ENCODE measurements at places on chromosomes 3 and 15.

DNA sequence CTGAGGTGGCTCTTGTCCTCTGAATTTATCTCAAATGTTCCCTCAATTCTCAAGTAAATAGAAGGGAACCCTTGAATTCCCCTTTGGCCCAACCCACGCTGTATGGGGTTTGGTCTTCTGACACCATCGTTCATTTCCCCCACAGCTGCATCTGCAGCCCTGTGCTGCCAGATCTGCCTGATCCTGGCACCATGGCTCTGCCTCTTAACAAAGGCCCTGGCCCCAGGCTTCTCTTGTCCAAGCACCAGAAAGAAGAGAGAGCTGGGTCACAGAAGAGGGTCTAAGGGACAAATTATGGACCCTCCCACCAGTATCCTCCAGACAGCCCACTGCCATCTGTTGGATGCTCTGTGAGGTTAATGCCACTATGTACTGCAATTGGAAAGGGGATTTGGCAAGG is 1.8 kb downstream of the MAP1A start:
- DNase-seq, result no peak

GRCh38 chr3:51221959-51222358 is 163.1 kb upstream of the MANF start:
- no peak for DNase-seq

- no peak for DNase-seq
Measured at GRCh38 chr15:62464705-62465104, 299.6 kb upstream of the C2CD4B start.

GRCh38 chr3:69306239-69307185 is 79.4 kb downstream of the FRMD4B start:
- DNase-seq, result peak; percentile 45

- no peak for DNase-seq
Measured at GRCh38 chr3:147618691-147619090, 209.5 kb downstream of the ZIC1 start.

DNA sequence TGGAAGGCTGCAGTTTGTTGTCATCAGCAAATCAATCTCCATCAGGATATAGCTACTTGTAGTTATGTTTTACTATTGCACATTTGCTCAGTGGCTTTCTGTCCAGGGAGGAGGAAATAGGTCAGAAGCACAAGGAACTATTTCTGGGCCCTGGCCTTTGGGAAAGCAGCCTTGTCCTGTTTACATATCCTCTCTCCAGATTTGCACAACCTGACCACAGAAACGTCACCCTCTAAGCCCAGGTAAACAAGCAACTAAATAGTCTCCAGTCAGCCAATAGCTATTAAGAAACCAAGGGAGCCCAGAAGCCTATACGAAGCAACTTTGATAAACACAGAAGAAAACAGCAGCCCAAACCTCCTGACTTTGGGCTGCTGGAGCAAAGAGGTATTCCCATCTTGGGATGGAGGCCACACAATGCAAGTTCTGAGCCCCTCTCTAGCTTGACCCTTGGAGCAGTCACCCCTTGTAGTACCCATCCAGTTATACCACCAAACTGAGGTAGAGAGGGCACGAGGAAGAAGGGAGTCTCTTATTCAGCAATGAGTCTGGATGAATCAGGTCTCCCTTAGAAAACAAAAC is 2.3 kb upstream of the FEM1B start:
- no peak for DNase-seq

- DNase-seq, result no peak
Measured at GRCh38 chr15:99143242-99143641, 38.4 kb downstream of the SYNM start.

- DNase-seq, result no peak
Measured at GRCh38 chr3:41243183-41243582, 43.9 kb downstream of the CTNNB1 start.

- no peak for DNase-seq
Measured at GRCh38 chr15:39176030-39176429, 404.8 kb upstream of the THBS1 start.

DNA sequence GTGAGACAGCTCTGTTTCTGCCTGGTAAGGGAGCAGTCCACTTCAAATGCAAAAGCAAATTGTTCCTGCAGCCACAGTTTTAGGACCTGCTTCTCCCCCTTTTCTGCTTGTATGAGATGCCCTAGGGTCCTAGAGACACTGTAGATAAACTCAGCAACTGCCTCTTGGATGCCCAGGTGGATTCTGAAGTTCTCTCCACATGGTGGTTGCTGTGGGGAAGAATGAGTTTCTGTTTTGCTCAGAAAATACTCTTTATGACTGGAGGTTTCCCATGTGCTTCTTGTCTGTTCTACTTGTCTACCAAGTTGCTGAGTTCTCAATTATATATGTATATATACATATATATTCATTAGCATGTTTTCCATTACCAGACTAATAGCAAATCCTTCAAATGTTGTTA is 5.6 kb upstream of the ZNF80 start:
- DNase-seq, result no peak

DNA sequence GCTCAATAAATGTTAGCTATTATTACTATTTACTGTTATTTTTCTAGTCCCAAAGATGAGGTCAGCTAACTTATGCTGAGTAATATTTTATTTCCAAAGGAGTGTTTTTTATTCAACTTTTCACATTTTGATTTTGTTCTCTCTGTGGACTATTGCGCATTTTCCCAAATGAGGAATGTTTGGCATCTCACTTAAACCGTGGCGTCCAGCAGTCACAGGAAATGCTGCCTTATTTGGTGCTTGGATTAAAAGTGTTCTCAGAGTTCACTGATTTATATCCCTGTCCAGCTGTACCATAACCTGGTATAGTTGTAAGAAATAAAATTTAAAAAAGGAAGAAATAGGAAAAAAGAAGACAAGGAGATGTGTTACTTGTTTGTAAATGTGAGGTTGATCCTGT is 166.8 kb downstream of the THSD4 start:
- no peak for DNase-seq

GRCh38 chr3:194602669-194603171 is 30.5 kb downstream of the TMEM44 start:
- DNase-seq, result no peak

DNA sequence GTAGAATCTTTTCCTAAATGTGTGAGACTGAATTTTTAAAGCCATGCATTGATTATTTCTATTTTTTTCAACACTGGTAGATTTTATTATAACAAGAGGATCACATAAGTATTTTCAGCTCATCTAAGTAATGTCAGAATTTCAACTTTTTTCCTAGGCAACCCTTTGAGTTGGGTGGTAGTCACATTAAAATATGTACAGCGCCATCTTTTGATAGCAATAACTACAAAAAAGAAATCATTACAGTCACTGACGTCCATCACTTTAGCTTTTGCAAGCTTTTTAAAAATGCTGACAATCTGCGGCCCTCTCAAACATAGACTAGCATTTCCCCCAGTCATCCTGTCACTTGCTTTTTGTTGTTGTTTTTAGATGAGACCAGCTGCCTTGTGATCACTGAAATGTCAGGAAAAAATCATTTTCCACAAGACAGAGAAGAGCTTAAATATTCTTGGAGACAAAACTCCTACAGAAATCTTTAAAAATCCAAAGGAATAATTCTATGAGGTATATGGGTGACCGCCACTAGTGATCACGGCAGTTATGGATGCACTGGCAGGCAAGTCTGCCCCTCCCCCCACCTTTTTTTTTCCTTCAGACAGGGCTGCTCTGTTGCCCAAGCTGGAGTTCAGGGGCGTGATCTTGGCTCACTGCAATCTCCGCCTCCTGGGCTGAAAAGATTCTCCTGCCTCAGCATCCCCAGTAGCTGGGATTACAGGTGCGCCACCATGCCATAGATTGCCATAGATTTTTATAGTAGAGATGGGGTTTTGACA is 384.0 kb upstream of the KCNMB2 start:
- DNase-seq, result no peak

- DNase-seq, result no peak
Measured at GRCh38 chr15:83065431-83065830, 1.6 kb downstream of the BTBD1 start.

DNA sequence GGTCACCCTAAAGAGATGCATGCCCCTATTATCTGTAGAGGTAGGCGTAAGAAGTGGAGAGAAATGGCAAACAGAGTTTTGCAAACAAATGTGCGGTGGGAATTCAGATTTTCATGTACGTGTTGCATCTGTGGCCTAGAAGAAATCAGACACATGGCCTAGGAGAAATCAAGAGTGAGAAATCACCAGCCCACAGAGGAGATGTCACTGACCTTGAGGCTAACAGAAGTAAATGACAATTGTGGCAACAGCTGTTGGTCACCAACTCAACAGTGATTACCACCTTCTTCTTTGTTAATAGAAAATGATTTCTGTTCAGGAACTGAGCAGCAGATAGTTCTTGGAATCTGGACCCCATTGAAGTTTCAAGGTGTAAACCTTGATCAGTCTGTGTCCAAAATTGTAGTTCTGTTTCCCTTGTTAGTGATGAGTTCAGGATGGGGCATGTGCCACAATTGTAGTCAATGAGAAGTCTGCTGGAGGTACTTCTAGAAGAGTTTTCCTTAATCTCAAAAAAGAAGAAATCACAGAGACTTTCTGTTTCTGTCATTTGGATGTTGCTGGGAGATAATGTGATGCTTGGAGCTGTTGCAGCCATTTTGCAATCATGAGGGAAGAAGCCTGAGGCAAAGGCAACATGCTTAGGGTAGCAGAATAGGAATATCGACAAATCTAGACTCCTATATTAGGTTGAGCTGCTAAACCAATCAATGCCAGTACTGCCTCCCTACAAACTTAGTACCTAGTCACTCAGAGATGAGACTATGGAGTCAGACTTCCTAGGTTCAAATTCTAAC is 34.3 kb upstream of the RFTN1 start:
- no peak for DNase-seq

DNA sequence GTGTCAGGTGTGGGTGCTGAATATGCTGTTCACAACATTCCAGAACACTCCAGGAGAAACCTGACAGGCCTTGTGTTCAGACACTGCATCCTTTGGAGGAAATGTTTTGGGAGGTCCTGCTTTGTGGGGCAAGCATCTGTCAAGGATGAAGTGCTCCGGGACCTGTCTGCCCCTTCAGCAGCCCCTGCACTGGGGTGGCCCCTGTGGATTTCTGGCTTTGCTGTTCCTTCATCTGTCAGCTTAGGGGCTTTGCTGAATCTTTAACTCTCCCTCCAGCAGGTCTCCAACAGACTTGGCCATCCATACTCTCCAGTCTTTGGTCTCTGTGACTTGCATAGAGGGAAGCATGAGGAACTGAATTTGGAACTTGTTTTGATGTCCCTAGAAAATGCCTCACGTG is 3.1 kb downstream of the PRR23E start:
- no peak for DNase-seq
